ENCODE measurements at places on chromosomes 3 and 15. TPM values are rescaled to one million over a fixed set of nuclear protein-coding genes. Genes with fewer than 3 reads are reported as not detected.

GRCh38 chr3:15858547-15859506 is 61.0 kb upstream of the ANKRD28 start:
- peak; percentile 77 for DNase-seq
- H3K27me3 ChIP-seq: no peaks in the 10 kb centered on the region
- H3K4me1 ChIP-seq: peaks cover 43% of the 10 kb centered on the region
- H3K4me3 ChIP-seq: peak overlapping the region; percentile 91

- H3K27me3 ChIP-seq: peaks cover under 1% of the 10 kb centered on the region
- no peak for DNase-seq
- no peaks in the 10 kb centered on the region for H3K36me3 ChIP-seq
- no peaks in the 10 kb centered on the region for H3K4me1 ChIP-seq
Measured at GRCh38 chr3:194905696-194906095, 220.0 kb downstream of the FAM43A start.

- no peaks in the 10 kb centered on the region for H3K4me1 ChIP-seq
- no peak overlapping the region for H3K4me3 ChIP-seq
- no peak for DNase-seq
- no peaks in the 10 kb centered on the region for H3K27me3 ChIP-seq
- H3K27ac ChIP-seq: no peak overlapping the region
Measured at GRCh38 chr3:151578495-151578894, 117.6 kb upstream of the IGSF10 start.

- DNase-seq: no peak
- H3K27me3 ChIP-seq: peaks cover 3% of the 10 kb centered on the region
- no peaks in the 10 kb centered on the region for H3K36me3 ChIP-seq
Measured at GRCh38 chr15:43275740-43276562, 9.2 kb upstream of the TGM5 start.

- no peaks in the 10 kb centered on the region for H3K27me3 ChIP-seq
- peaks cover 78% of the 10 kb centered on the region for H3K4me1 ChIP-seq
- peak; percentile 66 for DNase-seq
- peak overlapping the region; percentile 22 for H3K4me3 ChIP-seq
- peak overlapping the region; percentile 82 for H3K27ac ChIP-seq
Measured at GRCh38 chr3:78994174-78995027, 773.4 kb downstream of the ROBO1 start.

DNA sequence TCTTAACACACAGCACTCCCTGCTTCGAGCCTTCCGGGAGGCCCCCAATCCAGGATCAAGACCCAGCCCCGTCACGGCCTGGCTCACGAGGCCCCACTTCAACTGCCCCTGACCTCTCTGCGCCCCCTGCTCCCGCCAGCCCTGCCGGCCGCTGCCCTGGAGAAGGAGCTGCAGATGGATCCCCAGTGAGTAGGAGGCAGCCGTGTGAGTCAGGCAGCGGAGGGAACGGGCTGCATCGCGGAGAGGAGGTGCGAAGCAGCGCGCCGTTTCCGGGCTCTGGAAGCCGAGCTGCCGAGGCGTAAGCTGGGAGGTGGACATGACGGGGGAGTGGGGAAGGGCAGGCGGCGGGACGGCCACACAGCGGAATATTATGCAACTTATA is 133.4 kb downstream of the TPRA1 start:
- no peak for DNase-seq
- H3K27me3 ChIP-seq: peaks cover 2% of the 10 kb centered on the region
- H3K4me3 ChIP-seq: no peak overlapping the region
- H3K4me1 ChIP-seq: no peaks in the 10 kb centered on the region
- no peaks in the 10 kb centered on the region for H3K36me3 ChIP-seq

DNA sequence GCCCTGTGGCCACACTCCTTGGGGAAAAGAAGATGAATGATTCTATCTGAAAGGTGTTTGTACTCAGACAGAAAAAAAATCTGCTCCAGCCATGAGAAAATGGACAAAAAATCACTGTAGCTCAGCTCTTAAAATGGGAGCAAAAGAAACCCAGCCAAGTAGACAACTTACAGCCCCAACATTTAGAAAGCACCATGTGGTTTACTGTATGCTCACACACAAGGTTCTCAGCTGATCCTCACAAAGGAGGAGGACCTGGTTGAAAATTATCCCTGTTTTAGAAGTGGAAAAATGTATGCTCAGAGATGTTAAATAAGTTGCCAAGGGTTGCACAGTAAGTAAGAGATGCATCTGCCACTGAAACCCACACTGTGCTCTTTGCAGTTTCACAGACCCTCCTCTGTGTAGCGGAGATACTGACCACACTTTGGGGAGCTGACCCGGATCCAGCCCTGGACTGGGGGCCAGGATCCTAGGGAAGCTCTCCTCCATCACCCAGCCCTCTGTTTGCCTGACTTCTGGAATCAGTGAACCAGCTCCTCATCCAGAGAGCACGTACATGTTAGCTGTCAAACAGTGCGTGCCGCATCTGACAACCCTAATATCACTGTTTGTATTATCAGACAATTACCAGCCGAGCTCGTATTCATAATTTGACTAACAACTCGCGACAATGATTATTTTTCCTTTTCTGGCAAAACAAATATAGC is 32.7 kb upstream of the TPRG1 start:
- no peaks in the 10 kb centered on the region for H3K4me1 ChIP-seq
- no peaks in the 10 kb centered on the region for H3K27me3 ChIP-seq
- H3K36me3 ChIP-seq: no peaks in the 10 kb centered on the region
- no peak overlapping the region for H3K27ac ChIP-seq

GRCh38 chr15:83193721-83194120 is 13.9 kb downstream of the HDGFL3 start:
- no peaks in the 10 kb centered on the region for H3K36me3 ChIP-seq
- no peaks in the 10 kb centered on the region for H3K4me1 ChIP-seq
- H3K4me3 ChIP-seq: no peak overlapping the region
- H3K27ac ChIP-seq: no peak overlapping the region

DNA sequence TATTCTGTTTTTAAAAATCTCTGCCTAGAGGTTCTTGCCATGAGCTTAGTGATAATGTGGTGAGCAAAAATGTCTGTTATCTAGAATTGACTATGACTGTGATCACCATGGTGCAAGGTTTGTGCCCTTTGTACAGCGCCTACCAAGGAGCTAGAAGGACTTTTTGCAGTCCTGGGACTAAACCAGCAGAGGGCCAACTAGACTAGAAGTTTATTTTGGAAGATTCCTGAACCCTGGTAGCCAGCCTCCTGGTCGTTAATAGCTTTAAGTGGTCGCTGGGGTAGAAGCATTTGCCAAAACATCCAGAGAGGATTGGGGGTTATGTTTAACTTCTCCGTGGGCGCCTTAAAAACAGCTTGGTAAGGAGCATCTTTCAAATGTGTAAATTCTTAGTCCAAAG is 7.8 kb downstream of the SCG5 start:
- peak; percentile 63 for DNase-seq
- peaks cover 9% of the 10 kb centered on the region for H3K4me1 ChIP-seq
- no peak overlapping the region for H3K4me3 ChIP-seq
- no peak overlapping the region for H3K27ac ChIP-seq
- H3K27me3 ChIP-seq: no peaks in the 10 kb centered on the region
- no peaks in the 10 kb centered on the region for H3K36me3 ChIP-seq

DNA sequence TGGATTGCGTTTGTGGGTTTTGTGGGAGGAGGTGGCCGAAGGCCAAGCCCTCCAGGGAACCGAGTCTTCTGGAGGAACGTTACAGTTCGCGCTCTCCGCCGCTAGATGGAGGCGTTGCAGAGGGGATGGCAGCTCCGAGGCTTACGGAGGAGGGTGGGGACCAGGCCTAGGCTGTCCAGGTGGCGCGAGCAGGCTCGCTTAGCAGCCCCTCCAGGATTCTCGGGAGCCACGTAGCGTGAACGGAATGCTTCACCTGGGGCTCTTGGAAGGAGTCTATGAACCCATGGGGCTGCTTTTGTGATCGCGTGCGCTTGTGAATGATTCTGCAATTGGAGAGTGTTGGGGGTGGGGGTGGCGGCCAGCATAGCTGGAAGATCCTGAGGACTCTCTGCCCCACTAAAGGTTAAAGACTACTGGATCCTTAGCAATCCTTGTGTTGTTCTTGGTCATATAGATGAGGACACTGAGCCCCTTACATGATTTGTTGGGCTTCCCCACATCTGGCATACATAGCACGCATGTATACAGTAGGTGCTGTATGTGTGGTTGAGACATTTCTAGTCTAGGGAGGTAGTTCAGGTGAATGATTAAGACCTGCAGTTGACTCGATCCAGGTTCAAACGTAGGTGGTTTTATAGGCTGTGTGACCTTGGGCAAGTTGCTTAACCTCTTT is 25.7 kb downstream of the FAM3D start:
- peaks cover 27% of the 10 kb centered on the region for H3K27me3 ChIP-seq
- peak; percentile 56 for DNase-seq
- H3K4me1 ChIP-seq: no peaks in the 10 kb centered on the region

DNA sequence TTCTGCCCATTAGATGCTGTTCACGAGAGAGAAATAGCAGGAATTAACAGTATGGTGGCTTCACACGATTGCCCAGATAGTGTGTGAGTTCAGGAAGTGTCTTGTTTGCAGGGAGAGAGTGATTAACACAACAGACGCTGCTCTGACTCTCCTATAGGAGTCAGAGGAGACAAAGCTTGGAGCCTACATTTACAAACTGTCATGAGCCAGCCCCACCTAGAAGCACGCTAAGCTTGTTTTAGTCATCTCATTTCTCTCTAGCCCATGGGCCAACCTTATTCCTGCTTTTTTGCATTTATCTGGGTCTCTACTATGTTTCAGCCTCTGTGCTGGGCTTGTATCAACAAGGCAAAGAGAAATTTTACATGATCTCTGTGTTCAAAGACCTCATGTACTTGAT is 128.3 kb upstream of the BFSP2 start:
- no peak overlapping the region for H3K27ac ChIP-seq
- DNase-seq: no peak
- H3K4me1 ChIP-seq: no peaks in the 10 kb centered on the region
- H3K36me3 ChIP-seq: no peaks in the 10 kb centered on the region

DNA sequence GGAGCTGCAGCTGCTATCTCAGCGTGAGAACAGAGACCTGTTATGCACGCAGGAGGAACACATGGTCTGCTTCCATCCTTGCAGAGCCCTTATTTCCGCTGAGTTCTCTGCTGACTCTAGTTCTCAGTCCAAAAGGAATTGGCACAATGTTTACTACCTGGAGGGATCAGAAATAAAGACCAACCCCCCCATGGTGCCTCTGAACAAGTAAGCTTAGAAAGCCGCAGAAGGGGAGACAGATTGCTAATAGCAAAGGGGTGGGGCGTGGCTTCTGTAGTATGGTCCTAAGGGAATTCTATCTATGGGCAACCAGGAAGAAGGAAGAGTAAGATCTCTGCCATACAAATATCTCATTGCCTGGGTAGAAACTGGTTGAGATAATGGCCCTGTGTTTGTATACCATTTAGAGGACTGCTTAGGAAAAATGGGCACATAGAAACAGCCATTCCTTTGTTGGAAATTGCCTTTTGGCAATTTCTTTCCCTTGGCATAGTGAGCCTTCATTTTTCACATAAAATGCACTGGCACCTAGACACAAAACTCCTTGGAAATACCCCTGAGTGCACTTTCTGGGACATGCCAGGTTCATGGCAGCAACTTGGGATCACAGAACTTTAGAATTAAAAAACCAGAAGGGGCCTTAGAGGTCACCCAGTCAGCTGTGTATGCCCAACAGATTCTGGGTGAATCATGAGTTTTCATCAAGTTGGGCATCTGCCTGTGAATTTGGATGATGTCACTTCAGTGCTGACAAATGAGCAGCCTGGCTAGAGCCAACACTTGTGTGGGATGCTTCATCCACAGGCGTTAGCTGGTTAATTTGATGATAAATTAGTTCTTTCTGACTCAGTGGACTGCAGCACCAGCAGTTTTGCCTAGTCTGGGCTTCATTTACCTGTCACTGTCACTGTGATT is 57.4 kb upstream of the STXBP5L start:
- H3K4me3 ChIP-seq: no peak overlapping the region
- H3K27me3 ChIP-seq: no peaks in the 10 kb centered on the region
- no peaks in the 10 kb centered on the region for H3K4me1 ChIP-seq
- H3K36me3 ChIP-seq: no peaks in the 10 kb centered on the region

DNA sequence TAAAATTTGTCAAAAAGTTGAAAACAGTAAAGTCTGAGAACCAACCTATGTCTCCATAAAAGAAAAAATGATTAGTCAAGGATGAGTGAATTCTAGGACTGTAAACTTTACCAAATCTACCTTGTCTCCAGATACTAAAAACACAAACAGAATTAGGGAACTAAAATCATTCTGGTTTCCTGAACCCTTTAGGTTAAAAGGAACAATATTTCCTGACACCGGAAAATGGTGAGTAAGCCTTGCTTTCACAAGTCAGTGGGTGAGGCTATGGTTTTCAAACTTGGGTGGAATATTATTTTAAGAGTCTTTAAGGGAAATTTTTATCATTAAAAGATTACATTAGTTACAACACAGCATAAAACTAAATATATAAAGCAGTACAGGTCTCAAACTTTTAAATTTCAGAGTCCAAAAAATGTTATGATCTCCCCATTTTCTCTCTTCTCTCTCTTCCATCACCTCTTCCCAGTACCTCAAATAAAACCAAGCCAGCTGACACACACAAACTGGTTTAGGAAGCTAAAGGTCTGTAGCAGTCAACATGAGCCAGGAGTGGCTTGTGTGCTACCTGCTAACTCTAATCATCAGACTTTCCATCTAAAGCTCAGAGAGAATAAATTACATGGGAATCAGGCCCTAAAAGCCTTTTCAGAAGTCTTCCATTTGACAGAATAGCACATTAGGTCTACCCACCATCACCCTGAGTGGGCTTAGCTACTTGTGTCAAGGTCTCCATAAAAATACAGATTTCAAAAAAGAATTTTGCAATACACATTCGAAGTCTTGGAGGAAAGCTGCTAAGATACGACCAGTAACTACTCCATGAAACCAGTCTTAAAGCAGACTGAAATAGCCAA is 2.2 kb downstream of the SLC12A6 start:
- no peaks in the 10 kb centered on the region for H3K27me3 ChIP-seq
- H3K36me3 ChIP-seq: 0 out of 3 replicates have a peak, but pooled peaks cover 3% of the 10 kb centered on the region
- peaks cover 36% of the 10 kb centered on the region for H3K4me1 ChIP-seq
- H3K4me3 ChIP-seq: no peak overlapping the region
- H3K27ac ChIP-seq: no peak overlapping the region

- H3K4me3 ChIP-seq: no peak overlapping the region
- H3K36me3 ChIP-seq: no peaks in the 10 kb centered on the region
- no peak overlapping the region for H3K27ac ChIP-seq
- H3K27me3 ChIP-seq: no peaks in the 10 kb centered on the region
- DNase-seq: no peak
- peaks cover 10% of the 10 kb centered on the region for H3K4me1 ChIP-seq
Measured at GRCh38 chr3:183551930-183552329, 3.6 kb downstream of the KLHL6 start.

DNA sequence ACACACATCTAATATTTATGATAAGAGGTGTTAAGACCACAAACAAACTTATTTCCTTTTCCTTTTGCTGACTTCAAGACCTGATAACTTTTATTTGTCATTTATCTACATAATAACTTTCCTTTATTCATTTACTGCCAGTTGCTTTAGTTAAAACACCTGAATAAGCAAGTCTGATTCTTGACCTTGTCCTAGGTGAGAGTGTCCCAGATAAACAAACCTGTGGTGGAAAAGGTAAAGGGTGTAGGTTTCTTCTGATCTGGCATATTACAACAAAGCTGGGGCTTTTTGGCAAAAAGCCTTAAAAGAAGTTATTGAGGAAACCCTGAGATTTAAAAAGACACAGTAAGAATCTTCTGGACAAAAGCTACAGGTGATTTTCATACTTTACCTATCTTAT is 191.5 kb downstream of the ZBBX start:
- no peak overlapping the region for H3K4me3 ChIP-seq
- DNase-seq: no peak
- no peaks in the 10 kb centered on the region for H3K27me3 ChIP-seq
- H3K27ac ChIP-seq: no peak overlapping the region
- H3K36me3 ChIP-seq: no peaks in the 10 kb centered on the region

The GRAMD1C gene
- not detected for total RNA-seq

The CCDC33 gene
- total RNA-seq: not detected

The CCNB2 gene
- total RNA-seq: 80.9 TPM

The UNC13C gene
- total RNA-seq: 0.04 TPM

The DGKG gene
- total RNA-seq: 10.2 TPM
